Cerebellar cortex (tissue), 1 donor: ENCODE measurements at places on chromosomes 16 and 17.
A peak's percentile ranks its signal among the peaks of the same experiment; 100 is the strongest.

GRCh38 chr17:2856727-2857126 lies 60.5 kb downstream of the RAP1GAP2 start:
- no peak for DNase-seq

GRCh38 chr17:81814748-81815645 lies 11.0 kb downstream of the GCGR start:
- DNase-seq, result no peak

GRCh38 chr17:67165201-67165600 lies 79.8 kb downstream of the HELZ start:
- no peak for DNase-seq

GRCh38 chr17:77963441-77963840 lies 4.9 kb downstream of the TNRC6C start:
- peak; percentile 76 for DNase-seq

DNA sequence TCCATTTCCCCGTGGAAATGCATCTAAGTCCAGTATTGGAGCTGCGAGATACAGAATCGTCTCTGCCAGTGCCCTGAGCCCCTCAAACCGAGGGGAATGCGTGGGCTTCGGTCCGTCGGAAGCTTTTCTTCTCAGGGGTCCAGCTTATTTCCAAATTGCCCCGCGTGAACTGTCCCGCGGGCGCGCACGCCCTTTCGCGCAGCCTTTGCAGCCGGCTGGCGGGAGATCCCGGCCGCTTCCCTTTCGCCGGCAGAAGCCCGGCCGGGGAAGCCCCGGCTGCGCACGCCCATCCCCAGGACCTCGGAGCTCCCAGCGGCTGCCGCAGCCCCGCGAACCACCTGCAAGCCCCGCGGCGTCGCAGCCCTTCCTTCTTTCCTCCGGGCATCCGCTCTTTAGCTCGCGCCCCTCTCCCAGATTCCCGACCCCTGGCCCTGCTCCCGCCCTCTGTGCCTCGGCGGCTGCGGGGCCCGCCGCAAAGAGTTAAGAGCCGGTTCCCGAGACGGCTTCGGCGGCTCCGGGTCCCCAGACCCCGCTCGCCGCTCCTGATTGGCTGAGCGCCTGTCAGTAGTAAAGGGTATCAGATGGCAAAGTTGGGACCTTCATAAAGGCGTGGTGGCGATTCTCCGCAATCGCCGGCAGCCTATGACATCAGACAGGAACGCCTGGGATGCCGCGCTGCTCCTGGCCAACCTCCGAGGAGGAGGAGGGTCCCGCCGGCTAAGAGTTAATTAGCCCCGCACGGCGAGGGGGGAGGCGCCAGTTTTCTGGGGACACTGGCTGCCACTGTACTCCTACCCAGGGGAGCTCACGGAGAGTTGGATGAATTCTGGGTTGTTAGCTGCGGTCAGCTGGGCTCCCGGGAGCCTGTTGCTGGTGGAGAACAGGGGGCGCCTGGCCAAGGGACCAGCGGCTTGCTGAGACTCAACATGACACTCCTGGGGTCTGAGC lies at the start of gene MYOCD:
Gene MYOCD (plus strand): TSS at position 628 of the 948 bp plus-strand sequence. CDS start 299 bp downstream, at position 927.
- DNase-seq, result no peak

GRCh38 chr16:50354629-50355456 lies 13.9 kb downstream of the BRD7 start:
- DNase-seq, result no peak

GRCh38 chr16:70380248-70380918 lies 33.7 kb downstream of the DDX19A start:
- peak; percentile 52 for DNase-seq

DNA sequence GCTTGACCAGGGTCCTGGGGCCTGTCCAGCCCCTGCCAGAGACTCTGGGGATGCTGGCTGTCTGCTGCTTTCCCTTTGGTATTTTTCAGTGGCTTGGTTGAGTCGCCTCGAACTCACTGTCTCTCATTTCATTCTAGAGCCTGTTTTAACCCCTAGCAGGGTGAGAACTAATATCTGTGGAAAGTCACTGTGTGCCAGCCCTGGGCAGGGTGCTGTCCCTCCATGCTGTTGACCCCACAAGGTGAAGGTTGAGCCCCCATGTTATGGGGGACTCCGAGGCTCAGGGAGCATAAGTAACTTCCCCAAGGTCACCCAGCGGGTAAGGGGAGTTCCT lies 33.0 kb downstream of the DCAKD start:
- peak; percentile 10 for DNase-seq

DNA sequence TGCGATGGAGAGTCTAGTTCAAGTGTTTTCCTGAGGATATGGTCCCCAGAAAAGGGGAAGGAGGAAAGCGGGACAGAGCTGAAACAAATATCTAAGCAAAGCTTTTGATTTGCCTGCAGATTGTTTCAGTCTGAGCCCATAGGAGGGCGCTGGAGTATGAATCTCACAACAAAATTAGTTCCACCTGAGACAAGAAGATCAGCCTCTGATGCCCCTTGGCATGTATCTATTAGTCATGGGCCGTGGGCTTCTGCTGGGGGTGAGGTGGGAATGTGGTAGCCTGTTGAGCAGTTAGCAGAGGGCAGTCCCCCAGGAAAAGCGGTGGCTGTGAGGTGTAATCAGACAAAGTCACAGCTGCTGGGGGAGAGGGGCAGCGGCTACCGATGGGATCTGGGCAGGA lies 446.9 kb downstream of the CA10 start:
- no peak for DNase-seq

- DNase-seq, result no peak
Observed at GRCh38 chr16:57092786-57093411, 516 bp downstream of the CPNE2 start.

DNA sequence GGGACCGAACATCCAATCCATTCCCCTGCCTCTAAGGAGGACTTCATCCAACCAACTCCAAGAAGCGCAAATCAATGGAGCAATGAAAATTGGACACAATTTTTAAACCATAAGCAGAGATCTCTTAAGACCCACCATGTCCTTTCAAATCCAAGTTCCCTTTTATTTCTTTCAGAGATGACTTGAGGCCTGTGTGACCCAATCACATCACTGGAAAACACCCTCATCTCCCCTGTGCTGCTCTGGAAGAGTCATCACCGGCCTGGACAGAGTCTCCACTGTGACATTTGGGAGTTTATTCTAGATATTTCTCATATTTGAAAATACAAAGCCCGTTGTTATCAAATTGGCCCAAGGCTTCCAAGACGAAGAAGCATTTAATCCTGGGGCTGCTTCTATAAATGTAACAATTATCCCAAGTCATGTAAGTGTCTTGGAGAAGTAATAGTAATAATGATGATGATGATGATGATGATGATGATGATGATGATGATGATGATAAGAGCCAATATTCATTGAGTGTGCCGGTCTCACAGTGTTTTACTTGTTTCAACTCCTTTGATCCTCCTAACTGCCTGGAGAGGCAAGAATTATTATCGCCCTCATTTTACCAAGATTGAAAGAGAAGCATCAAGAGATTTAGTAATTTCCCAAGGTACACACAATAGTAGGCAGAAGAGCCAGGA lies 72.1 kb downstream of the COPRS start:
- DNase-seq, result no peak

DNA sequence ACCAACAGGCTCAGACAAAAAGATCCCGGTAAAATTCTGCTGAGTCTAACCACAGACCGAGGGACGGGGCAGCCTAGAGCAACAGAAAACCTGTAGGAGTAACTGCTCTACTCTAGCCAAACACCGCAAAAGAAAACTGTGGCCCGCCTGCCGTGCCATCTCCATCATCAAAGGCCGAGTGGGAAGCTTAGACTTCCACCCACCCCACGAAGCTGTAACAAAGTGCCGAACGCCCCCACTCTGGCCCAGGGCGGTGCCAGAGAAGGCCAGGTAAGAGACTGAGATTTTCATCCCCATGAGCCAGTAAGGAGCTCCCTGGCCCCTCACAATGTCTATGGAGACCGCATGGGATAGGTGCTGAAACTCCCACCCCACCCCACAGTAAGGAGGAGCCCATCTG lies 231.9 kb upstream of the COX10 start:
- DNase-seq, result no peak

DNA sequence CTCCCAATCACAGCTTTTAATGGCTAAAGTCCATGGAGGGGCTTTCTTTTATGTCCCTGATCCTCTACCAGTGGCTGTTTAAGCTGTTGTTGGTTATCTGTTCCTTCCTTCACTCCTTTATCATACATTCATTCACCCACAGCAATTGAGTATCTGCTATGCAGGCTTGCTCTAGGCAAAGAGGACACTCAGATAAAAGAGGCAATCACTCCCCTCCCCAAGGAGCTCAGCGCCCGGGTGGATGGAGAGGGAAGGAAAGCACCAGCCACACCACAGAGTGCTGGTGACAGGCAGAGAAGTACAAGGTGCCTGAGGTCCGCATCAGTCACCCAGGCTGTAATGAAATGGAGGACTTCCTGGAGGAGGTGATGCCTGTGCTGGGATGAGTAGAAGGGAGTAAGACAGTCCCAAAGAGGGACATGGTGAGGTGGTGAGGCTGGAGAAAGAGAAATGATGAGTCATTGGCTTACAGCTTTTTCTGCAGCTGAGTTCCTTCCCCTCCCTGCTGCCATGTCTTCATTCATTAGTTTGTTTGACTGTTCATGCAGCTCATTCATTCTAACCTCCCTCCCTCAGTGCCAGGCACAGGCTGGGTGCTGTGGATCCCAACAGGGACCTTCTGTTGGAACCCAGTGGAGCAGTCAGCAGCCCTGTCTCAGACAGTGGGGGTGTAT lies 12.8 kb upstream of the NGFR start:
- no peak for DNase-seq

GRCh38 chr17:27315322-27315721 lies 21.4 kb downstream of the WSB1 start:
- DNase-seq, result no peak

GRCh38 chr17:2815781-2816185 lies 19.5 kb downstream of the RAP1GAP2 start:
- peak; percentile 67 for DNase-seq

GRCh38 chr16:62755938-62756337 lies 719.7 kb upstream of the CDH8 start:
- no peak for DNase-seq

DNA sequence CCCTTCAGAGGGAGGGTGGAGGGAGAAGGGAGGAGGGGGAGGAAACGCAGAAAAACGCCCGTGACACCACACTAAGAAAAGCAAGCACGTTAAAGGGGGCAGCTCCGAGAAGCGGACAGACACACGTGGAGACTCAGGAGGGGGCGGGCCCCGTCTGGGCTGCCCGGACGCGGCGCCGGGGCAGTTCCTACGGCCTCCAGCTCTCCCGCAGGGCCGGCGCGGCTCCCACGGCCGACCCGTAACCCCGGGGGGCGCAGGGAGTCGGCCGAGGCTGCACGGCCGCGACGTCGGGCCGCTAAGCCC lies 362 bp downstream of the KLHDC4 start:
- DNase-seq, result no peak

DNA sequence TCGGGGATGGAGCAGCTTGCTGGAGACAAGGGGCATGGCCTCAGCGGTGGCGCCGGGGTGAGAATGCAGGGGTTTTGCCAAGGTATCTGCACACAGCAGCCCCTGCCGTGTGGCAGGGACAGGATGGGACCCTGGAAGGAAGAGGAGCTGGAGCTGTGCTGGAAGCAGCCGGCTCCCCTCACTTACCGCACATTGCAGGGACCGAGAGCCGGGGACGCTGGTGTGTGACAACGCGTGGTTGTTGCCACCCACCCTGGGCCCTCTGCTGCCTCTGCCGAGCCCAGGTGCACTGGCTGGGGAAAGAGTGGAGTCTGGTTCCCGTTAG lies 3.0 kb downstream of the NUBP2 start:
- no peak for DNase-seq

DNA sequence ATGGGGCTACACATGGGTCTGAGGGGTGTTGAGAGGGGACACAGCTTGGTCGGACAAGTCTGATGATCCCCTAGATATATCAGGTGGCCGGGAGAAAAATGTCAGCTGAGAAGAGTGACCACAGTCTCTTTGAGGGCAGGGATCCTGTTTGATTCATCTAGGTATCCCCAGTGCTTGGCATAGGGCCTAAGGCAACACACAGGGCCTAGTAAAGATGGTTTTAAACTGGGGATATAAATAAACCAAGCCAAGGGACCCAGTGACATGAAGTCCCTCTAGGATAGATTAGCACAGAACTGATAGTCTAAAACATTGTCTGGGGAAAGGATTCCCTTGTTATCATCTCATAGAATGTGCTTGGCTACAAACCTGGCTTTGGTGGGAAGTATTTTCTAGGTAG lies 1.4 kb downstream of the ERCC4 start:
- no peak for DNase-seq

GRCh38 chr16:25135254-25135878 lies 23.8 kb downstream of the LCMT1 start:
- DNase-seq, result peak; percentile 63

- DNase-seq, result no peak
Observed at GRCh38 chr16:17143546-17144419, 327.0 kb downstream of the XYLT1 start.

GRCh38 chr16:75241955-75242354 lies 9.5 kb downstream of the BCAR1 start:
- DNase-seq, result no peak

GRCh38 chr17:39151943-39152818 lies 744 bp upstream of the PLXDC1 start:
- DNase-seq, result no peak

DNA sequence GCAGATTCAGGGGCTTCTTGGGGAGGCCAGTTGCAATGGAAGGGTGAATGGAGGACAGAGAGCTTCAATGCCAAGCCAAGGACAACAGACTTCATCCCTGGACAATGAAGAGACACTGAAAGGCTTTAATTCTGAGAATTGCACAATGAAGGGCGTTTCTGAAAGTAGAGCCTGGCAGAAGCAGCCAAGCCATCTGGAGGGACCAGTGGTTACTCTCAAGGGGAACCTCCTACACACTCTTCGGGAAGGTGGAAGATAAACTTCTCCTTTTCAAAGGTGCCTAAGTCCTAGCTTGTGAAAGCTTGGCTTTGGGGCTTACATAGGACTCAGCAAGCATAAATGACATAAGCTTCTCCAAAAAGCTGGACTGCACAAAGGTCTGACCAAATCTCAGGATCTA lies 6.2 kb upstream of the CES1 start:
- DNase-seq, result no peak

DNA sequence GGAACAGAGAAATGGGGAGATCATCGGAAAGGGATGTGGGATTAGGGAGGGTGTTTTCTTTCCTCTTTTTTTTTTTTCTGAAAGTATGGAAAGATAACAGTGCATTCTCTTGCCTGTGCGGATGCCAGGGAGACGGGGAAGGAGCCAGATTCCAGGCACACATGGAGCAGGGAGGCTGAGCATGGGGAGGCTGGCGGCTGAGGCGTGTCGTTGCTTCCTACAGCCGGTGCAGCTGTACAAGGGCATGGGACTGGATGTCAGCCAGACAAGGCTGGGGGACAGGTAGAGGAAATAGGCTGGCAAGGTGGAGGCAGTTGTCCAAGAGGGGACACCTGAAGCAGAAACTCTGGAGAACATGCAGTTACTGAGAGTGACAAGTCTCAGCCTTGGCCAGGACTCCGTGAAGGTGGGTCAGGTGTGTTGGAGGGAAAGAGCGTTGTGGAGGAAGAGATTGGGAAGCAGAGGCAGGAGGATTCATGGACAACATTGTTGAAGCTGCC lies 16.6 kb upstream of the ADORA2B start:
- no peak for DNase-seq

DNA sequence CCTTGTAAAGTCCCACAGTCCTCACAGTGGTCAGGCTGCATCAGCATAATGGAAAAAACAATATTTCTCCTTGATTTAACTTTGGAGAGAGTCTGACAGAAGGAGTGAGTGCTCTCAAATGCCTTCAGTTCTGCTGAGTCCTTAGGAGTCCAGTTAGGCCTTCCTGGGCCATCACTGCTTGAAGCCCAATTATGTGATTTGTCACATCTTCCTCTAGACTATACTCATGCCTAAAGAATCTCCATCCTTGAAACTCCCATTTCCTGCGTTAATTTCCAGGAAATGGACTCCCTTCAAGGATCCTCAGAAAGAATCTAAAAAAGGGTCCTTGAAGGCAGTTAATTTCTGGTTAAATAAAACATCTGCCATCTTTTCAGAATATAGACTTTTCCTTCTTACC lies 52.8 kb downstream of the SLFN5 start:
- no peak for DNase-seq
